IMR-90 (cell line): ENCODE measurements at places on chromosomes 3 and 15.

DNA sequence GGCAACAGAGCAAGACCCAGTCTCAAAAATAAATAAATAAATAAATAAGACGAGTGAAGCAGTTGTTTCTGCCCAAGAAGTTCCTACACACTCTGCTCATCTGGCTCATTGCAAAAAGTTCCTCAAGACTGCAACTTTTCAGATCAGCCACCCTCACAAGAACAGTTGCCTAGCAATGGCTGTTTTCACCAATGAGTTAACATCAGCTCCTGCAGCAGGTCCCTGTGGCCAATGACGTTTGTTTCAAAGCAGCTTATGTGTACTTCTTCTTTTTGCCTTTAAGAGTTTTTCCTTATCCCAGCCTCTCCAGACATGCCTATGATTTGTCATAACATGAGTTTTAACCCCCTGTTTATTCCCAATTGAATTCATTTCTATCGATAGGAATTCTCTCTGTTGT lies 118.4 kb upstream of the SPRED1 start:
- H3K36me3 ChIP-seq: no peaks in the 10 kb centered on the region
- no peaks in the 10 kb centered on the region for H3K27me3 ChIP-seq
- peaks cover 4% of the 10 kb centered on the region for H3K4me1 ChIP-seq
- H3K27ac ChIP-seq: no peak overlapping the region
- H3K4me3 ChIP-seq: no peak overlapping the region

GRCh38 chr15:39638041-39638440 lies 57.2 kb downstream of the THBS1 start:
- DNase-seq: no peak
- no peaks in the 10 kb centered on the region for H3K36me3 ChIP-seq
- H3K27ac ChIP-seq: no peak overlapping the region
- H3K4me3 ChIP-seq: no peak overlapping the region
- H3K4me1 ChIP-seq: peaks cover 6% of the 10 kb centered on the region; the same call in 1 of the 2 replicates

DNA sequence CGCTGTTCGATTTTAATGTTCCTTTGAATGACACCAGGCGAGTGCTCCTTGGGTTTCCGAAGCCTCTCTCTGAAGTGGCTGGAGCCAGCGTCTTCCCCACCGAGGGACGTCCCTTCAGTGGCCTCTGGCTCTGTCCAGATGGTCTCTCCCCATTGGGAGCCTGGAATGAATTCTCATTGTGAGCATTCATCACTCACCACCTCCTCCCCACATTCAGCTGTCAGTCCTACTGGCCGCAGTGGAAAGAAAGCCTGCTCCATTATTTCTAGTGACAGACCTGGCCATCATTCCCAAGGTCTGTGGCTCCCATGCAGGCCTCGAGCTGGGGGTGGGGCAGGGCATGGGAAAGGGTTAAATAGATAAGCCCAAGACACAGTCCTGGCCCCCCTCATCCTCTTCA lies 35.2 kb downstream of the ZNF710 start:
- DNase-seq: no peak
- H3K36me3 ChIP-seq: no peaks in the 10 kb centered on the region
- H3K4me3 ChIP-seq: no peak overlapping the region

- H3K36me3 ChIP-seq: no peaks in the 10 kb centered on the region
- no peak for DNase-seq
- H3K27ac ChIP-seq: no peak overlapping the region
- H3K27me3 ChIP-seq: no peaks in the 10 kb centered on the region
- H3K4me1 ChIP-seq: no peaks in the 10 kb centered on the region
- H3K4me3 ChIP-seq: no peak overlapping the region
These were observed 76.8 kb upstream of the CHRNA7 start for GRCh38 chr15:31953478-31953877.

GRCh38 chr3:185825006-185825638 lies at the start of gene IGF2BP2:
IGF2BP2 (minus strand) TSS chr3:185825042; CDS start chr3:185824960, 82 bp downstream.
- H3K36me3 ChIP-seq: 0 out of 2 replicates have a peak, but pooled peaks cover 3% of the 10 kb centered on the region
- DNase-seq: peak; percentile 80
- peak within 1 kb of the TSS; percentile 88 for H3K4me3 ChIP-seq

- no peaks in the 10 kb centered on the region for H3K36me3 ChIP-seq
- no peaks in the 10 kb centered on the region for H3K27me3 ChIP-seq
- peak overlapping the region; percentile 83 for H3K27ac ChIP-seq
- peaks cover 11% of the 10 kb centered on the region for H3K4me1 ChIP-seq
- no peak overlapping the region for H3K4me3 ChIP-seq
These were observed 91.5 kb upstream of the CHD2 start for GRCh38 chr15:92808598-92809063.

GRCh38 chr3:4584456-4585249 lies 91.5 kb downstream of the ITPR1 start:
- H3K4me1 ChIP-seq: peaks cover 15% of the 10 kb centered on the region
- H3K4me3 ChIP-seq: peak overlapping the region; percentile 45
- H3K36me3 ChIP-seq: no peaks in the 10 kb centered on the region

DNA sequence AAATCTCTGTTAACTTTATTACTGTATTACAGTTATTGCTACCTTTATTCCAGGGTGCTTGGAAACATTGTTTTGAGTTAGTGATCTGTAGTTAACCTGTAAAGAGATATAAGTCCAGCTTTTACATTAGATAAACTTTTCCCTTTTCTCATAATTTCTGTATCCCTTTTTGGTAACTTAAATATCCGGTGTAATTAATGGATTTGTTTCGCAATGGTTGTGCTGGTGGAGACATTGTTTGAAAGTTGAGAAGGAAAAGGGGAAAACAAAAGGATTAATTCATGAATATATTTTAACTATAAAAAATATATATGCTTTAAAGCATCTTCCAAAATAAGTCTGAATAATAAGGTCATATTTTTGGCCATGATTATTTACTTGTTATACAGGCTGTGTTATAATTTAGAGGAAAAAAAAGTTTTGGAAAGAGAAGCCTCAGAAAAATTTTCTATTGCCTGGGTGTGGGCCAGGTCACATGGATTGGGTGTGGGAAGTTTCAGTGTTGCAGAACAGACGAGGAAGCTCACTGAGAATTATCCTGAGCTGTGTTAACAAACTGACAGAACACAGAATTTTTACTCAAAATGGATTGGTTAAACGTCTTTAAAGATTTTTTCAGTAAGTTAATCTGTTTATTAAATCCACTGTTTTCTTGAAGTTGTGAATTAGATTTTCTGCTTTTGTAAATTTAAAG lies 27.7 kb upstream of the IL20RB start:
- H3K36me3 ChIP-seq: peaks cover 10% of the 10 kb centered on the region
- peak overlapping the region; percentile 52; the same call in 1 of the 2 replicates for H3K27ac ChIP-seq
- H3K4me3 ChIP-seq: no peak overlapping the region
- H3K4me1 ChIP-seq: 0 out of 2 replicates have a peak, but pooled peaks cover 2% of the 10 kb centered on the region

GRCh38 chr3:106371971-106372805 lies 503.4 kb upstream of the CBLB start:
- H3K4me1 ChIP-seq: 0 out of 2 replicates have a peak, but pooled peaks cover 3% of the 10 kb centered on the region
- H3K36me3 ChIP-seq: no peaks in the 10 kb centered on the region
- H3K27me3 ChIP-seq: no peaks in the 10 kb centered on the region
- no peak overlapping the region for H3K4me3 ChIP-seq
- H3K27ac ChIP-seq: no peak overlapping the region
- peak; percentile 53 for DNase-seq
